ENCODE measurements at places on chromosomes 7 and 10.

- no peak for DNase-seq
Observed at GRCh38 chr10:73478636-73479035, 17.2 kb downstream of the PPP3CB start.

DNA sequence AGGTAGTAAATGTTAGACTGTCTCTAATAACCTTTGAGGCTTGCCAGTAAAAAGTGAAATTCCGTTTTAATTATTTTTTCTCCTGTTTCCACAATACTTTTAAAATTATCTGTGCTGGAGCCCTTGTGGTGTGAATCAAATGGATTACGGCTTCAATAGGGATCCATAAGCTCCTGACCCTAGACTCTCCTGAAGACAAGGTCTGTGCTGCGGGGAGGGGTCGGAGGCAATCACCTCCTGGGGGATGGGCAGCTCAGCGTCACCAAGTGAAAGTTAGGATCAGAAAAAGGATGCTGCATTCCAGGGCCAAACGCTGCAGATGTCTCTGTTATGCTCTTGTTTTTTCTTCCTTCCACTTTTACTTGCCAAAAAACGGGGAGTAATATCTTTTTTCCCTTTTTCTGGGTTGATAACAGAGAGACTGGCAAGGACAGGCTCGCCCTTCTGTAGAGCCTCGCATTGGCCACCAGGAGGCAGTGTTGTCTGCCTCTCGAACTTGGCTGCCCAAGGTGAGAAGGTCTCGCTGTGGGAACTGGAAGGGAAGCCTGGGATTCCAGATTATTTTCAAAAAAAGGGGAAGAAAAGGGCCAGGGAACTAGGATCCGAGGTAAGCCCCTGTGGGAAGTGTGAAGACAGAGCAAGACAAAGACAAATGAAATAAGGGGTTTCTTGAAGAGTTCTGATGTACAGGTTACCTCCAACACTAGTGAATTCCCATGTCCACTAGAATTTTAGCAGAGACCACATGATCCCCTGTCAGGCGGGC, 621.9 kb downstream of the ACTR3B start:
- no peak for DNase-seq

GRCh38 chr10:103791858-103792257, 63.5 kb downstream of the SH3PXD2A start:
- no peak for DNase-seq

DNA sequence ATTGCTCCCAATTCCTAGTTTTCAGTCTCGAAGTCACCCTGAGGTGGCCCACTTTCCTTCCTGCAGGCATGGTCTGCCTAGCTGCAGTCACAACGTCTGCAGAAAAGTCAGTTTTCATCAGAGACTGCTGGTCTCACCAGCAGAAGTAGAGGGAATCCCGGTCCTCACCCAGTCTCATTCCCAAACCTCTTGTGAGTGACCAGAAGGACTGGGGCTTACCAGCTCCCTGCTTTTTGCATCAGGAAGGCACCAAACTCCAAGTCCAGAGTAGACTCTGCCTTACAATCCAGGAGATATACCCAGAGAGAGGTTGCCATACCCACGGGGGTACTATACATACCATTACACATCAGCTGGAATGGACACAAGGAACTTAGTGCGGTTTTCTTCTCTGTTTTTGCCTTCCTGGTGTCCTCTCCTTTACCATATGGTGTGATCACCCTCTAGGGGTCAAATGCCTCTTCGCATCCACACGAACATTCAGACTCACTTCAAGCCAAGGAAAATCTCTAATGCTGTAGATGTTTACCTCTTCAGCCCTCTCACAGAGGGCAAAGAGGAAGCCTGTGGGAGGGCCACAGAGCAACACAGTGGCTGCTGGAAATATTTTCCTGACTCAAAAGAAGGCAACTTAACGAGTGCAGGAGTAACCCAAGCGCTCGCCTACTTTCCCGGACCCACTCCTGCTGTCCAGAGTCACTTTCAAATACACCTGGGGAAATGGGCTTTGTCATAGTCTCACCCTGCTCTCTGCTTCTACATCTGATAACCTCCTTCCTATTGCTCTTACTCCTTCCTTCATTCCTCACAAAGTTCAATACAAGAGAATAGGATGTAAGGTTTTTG, 220.9 kb downstream of the C7orf25 start:
- DNase-seq: no peak

- DNase-seq: peak; percentile 70
Observed at GRCh38 chr7:87600130-87601124, at the start of gene ABCB1. Gene ABCB1 (minus strand): TSS chr7:87600884. CDS start chr7:87600184, 700 bp downstream.

- no peak for DNase-seq
Observed at GRCh38 chr7:81031996-81032395, 113.1 kb upstream of the SEMA3C start.

- DNase-seq: no peak
Observed at GRCh38 chr7:95874541-95875265, 102.3 kb downstream of the DYNC1I1 start.

GRCh38 chr7:1729773-1730172, 59.7 kb downstream of the ELFN1 start:
- no peak for DNase-seq

GRCh38 chr10:14415676-14416307, 85.1 kb upstream of the FRMD4A start:
- no peak for DNase-seq

DNA sequence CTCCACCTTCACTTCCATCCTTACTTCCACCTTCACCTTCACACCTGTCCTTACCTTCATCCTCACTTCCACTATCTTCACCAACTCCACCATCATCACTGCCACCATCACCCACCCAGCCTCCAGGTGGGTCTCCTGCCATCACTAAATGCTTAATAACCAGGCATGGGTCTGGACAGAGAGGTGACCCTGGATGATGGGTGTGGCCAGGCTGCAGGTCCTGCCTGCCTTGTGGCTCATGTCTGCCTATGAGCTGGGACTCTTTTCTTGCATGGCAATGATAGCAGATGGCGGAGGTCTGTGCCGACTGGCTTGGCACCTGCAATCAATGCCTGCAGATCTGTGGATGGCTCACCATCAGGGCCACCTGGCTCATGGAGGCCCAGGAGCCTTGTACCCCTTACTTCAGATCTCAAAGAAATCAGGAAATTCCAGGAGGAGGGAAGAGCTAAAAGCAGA, 60.1 kb upstream of the ELN start:
- no peak for DNase-seq

DNA sequence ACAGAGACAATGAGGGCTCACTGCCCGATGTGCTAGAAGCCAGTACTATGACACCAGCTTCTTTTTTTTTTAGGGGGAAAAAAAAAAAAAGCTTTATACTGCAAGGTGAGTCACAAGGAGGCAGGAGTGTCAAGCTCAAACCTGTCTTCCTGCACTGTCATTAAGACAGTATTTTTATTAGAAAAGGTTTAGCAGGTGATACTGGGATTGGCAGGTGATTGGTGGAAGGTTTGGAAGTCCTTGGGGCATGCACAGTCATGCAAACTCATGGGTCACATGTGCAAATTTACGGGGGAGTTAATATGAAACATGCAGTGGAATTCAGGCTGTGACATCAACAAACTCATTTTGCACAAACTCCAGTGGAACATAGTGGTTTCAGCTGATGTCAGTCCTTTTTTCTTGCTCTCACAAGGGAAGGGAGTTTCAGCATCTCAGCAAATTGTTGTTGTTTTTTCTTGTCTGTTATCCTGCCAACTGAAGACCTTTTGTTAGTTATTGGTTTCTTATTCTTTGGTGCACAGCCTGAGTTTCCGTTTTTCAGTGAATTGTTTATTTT, 530.6 kb downstream of the ANKRD7 start:
- DNase-seq: no peak

GRCh38 chr10:81950358-81950757, 75.4 kb downstream of the NRG3 start:
- DNase-seq: no peak

GRCh38 chr7:20114468-20114867, 102.7 kb downstream of the MACC1 start:
- DNase-seq: no peak

- no peak for DNase-seq
Observed at GRCh38 chr10:83908506-83908905, 230.8 kb upstream of the GHITM start.

DNA sequence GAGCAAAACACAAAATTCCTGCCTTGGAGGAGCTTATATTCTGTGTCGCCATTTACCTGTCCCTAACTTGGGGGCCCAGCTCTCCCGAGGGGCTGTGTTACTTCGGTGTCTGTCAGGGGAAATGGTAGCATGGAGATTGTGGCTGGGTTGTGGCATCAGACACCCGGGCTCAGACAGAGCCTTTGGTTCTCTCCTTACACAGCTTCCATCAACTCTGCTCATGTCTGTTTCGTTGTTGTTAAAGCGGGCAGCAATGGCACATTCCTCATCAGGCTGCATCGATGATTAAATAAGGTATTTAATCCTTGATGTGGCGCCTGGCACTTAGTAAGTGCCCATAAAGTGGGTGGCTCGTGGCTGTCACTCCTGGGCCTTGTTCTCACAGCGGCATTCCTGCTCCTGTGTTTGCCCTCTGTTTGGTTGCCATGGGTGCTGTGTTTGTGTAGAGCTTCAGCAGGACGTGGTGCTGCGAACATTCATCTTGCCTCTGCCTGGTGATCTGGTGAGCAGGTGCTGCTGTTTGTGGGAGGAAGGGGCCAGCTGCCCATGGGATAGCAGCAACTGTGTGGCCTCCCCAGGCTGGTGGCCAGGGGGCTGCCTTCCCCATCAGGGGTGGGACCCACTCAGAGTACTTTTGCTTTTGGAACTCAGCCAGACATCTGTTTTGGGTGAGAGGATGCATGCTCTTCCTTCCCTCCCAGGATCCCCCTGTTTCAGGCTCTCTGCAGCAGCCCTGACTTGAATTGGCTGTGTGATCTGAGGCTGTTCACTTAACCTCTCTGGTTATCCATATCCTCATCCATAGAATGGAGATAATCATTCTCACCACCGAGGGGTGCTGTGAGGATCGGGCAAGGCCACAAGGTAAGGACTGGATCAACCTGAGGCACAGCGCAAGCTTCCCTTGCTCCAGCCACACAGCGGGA, 207.2 kb upstream of the SVIL start:
- DNase-seq: no peak

- DNase-seq: no peak
Observed at GRCh38 chr10:75424571-75424970, 6.9 kb upstream of the LRMDA start.

DNA sequence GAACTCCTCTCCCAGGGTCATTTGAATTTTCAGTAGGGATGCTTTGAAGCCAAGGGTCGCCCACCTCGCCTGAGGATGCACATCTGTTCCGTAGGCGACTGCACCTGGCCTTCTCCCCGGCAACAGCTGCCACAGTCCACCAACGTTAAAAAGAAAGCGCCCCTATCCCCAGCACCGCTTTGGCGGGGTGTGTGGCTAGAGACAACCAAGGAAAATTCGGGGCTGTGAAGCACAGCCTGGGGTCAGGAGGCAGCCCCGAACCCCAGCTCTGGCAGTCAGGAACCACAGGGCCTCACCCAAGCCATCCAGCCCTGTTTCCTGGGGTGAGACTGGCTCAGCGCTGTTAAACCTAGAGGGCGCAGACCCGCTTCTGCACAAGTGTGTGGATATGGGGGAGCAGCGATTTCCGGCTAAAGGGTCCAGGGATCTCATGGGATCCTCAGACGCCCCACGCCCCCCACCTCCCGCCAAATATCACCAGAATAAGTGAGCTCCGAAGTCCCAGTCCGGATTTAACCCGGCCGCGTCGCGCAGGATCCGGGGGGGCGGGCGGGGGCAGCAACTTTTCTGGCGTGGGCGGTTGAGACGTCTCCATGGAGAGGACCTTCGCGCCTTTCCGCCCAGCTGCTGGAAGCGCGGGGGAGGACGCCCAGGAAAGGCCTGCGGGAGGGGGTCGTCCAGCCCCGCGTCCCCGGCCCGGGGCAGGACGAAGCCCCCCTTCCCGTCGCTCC, 822 bp downstream of the ZC3HAV1L start:
- DNase-seq: peak; percentile 19

Data from stimulated activated effector memory CD8-positive, alpha-beta T cell treated with anti-CD3 and anti-CD28 coated beads, Interleukin-12 subunit alpha, Interleukin-12 subunit beta, amount 100 ng/mL, for 72 hours (primary cell).